Neural crest cell (in vitro differentiated cells): ENCODE measurements at places on chromosomes 7 and 10.

GRCh38 chr7:139762886-139763285 lies 14.9 kb downstream of the HIPK2 start:
- no peak for DNase-seq

- DNase-seq = no peak
Measured at GRCh38 chr7:20365486-20365885, 34.8 kb downstream of the ITGB8 start.

GRCh38 chr7:15845868-15846267 lies 159.4 kb upstream of the MEOX2 start:
- DNase-seq = no peak

GRCh38 chr10:92822964-92823363 lies 25.4 kb upstream of the EXOC6 start:
- no peak for DNase-seq

DNA sequence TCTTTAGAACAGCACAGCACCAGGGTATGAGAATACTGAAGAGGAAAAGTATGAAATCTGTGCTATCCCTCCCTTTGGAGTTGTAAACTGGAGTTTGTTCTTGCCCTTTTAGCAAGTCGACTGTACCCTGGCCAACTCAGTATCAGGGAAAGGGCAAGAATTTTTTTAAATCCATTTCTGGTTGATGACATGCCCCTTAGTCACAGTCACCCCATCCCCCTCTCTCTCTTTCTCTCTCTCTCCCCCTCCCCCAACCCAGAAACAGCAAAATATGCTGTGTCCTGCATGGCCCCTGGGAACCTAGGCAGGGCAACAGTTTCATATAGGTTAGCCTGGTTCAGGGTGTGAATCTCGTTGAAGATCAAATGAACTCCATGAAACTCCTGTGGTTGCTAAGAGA lies 177.7 kb upstream of the ADO start:
- DNase-seq = no peak
